ENCODE measurements at places on chromosomes 7 and 10.

- no peak for DNase-seq
Measured at GRCh38 chr10:112209684-112210131, 26.1 kb upstream of the GPAM start.

GRCh38 chr7:75920431-75921161, 5.6 kb downstream of the POR start:
- no peak for DNase-seq

- no peak for DNase-seq
Measured at GRCh38 chr7:57651006-57651405, 201.0 kb downstream of the ZNF716 start.

DNA sequence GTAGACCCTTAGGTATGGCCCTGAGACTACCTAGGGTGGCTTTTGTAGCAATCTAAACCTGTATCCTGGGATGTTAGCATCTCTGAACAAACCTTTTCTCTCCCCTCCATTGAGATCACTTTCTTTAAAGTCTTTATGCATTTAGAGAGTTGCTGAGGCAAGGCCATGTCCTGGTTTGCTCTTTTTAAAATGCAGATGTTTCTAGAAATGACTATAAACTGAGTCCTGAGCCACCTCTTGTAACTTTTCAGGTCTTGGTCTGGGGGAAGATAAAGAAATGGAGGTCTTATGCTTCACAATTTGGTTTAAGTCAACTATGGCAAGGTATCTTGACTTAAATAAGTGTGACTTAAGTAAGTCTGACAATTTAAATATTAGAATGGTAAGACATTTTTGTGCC, 78.0 kb downstream of the AUTS2 start:
- DNase-seq = no peak

GRCh38 chr10:6746782-6747181, 166.7 kb upstream of the PRKCQ start:
- DNase-seq = no peak

DNA sequence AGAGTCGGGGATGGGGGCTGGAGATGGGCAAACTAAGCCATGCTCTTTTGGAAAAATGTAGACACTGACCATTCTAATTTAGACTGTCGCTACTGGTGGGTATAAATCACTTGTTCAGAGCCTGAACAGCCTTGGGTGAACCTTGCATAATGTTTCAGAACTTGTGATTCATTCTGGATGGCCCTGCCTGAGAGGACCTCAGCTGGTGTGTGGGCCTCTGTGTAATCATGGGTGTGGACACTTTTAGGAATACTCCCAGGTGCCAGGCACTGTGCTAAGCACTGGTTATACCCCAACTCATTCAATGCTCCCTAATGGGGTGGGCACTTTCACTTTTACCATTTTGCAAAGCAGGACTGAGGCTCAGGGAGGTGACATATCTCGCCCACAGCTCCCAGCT, 26.8 kb upstream of the TM9SF3 start:
- DNase-seq = no peak

GRCh38 chr7:157077021-157077420, 61.7 kb upstream of the UBE3C start:
- no peak for DNase-seq

DNA sequence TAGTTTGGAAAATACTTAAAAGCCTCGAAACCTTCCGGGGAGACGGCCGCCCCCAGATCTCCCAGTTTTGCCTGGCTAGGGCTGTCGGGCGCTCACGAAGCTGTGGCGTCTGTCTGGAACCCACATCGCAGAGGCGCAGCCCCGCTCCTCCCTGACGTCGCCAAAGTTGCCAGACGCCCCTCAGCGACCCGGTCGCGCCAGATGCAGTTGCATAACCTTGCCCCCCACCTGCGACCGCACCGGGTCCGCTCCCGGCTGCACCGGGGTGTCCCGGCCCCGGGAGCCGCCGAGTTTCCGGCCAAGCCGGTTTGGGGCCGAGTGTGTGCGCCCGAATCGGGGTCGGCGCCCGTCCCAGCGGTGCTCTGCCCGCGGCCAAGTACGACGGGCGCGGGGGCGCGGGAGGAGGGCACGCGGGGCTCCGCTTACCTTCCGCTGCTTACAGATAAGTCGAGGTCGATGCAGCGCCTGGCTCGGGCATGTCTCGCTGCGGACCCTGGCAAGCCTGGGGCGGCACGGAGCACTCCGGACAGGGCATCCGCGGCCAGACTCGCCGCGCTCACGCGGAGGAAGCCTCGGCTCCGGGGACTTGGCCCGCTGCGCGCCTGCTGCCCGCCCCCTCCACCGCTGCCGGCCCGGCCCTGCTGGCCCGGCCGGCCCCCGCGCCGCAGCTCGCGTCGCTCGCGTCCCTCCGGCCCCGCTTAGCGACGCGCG, 665 bp downstream of the INSYN2A start:
- peak; percentile 53 for DNase-seq

DNA sequence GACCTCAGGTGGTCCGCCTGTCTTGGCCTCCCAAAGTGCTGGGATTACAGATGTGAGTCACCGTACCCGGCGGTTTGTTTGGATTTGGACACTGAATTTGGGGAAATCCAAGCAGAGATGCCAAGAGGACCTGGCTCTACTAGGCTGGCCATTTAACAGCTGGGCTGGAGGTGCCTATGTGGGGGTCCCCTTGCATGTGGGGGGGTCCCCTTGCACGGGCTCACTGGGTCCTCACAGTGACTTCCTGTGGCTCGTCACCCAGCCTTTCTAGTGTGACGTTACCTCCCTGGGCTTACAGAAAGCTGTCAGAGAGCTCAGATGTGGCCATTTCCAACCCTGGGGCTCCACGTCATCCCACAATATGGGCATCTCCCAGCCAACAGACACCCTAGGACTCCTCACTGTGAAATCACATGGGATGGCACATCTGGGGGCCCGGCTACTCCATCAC, 49.3 kb upstream of the GNA12 start:
- no peak for DNase-seq

GRCh38 chr10:79243181-79244067, 103.8 kb upstream of the PPIF start:
- no peak for DNase-seq

- DNase-seq = peak; percentile 87
Measured at GRCh38 chr10:788796-789748, 99.6 kb upstream of the DIP2C start.

GRCh38 chr10:112790030-112790429, 160.0 kb upstream of the TCF7L2 start:
- no peak for DNase-seq

DNA sequence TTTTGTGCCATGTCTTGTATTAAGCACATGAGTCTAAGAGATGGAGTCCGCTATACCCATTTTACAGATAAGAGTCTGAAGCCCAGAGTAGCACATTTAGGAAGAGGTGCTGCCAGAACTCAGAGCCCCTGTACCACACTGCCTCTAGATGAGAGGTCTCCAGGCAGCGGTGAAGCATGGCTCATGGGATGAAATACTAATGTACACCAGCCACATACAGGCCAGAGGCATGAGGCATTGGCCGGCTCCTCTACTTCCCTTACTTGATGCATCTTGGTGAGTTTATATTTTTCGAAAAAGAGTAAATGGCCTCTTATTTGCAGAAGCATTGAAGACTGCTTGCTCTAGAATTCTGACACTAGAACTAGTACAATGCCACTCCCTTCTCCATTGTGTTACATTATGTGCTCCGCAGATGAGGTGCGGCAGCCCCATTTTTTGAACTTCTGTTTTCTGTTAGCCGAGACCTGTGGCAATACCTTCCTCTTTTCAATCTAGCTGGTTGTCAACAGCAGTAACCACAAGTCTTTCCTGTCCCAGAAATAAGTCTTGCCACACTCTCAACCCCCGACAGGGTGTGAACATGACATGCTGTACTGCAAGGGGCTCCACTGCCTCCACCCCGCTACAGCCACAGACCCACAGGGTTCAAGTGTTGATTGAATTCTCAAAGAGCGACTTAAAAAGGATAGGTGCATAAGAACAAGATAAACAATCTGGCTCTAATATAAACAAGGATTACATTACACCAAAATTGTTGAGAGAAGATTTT, 145.3 kb downstream of the CELF2 start:
- peak; percentile 76 for DNase-seq

Data from Right ventricle myocardium superior (tissue), 1 donor.